Retina (tissue), 1 donor: ENCODE measurements at places on chromosomes 16 and 17.

- DNase-seq = no peak
These were observed 8.1 kb downstream of the CES4A start for GRCh38 chr16:66996324-66996982.

DNA sequence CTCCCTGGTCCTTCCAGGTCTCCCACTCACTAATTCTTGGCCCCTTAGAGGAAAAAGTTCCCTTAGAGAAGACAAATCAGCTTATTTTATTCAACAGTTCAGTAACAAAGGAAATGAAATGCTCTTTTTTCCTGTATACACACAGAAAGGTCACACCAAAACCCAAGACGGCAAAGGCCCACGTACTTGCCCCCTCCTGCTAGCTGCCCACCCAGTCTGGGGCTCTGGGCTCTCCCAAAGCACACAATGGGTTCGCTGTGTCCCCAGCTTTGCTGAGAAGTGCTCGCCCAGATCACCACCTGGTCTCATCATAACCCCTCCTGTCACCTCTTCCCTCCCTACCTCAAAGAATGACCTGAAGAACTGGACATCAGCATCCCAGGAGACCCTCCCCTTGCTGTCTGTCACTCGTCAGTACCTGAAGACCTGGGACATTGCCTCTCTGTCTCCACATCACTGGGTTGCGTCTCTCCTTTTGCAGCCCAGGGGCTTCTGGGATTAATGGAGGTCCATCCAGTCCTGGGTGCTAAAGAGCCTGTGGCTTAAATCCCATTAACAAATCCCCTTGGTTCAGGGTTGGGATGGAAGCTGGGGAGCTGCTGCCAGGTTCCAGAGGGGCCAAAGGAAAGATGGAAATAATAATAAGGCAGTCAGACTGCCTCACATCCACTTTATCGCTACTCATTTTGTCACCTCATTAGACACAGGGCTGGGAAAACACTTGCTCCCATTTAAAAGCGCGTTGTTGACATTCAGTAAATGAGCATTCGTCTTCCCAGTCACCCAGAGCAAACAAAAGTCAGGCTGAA is 3.3 kb downstream of the SLC6A4 start:
- DNase-seq = no peak

GRCh38 chr17:10186771-10187410 is 11.5 kb downstream of the GAS7 start:
- DNase-seq = no peak

DNA sequence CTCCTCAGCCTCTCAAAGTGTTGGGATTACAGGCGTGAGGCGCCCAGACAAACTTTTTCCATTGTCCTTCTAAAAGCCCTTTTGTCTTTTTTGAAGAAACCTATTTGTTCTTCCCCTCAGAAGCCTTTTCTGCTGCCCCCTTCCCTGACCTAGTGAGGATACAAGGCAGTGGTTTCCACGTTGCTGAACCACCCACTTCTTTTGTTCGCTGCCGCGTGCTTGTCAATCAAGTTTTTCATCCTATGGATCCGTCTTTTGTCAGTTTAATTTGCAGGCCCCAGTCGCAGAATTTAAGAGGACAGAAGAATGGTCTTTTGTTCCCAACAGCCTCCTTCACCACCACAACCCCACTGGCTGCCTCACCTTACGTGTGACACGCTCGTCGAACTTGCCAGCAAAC is 20.2 kb upstream of the GNG13 start:
- no peak for DNase-seq

GRCh38 chr17:2455956-2456355 is 55.1 kb upstream of the MNT start:
- no peak for DNase-seq

DNA sequence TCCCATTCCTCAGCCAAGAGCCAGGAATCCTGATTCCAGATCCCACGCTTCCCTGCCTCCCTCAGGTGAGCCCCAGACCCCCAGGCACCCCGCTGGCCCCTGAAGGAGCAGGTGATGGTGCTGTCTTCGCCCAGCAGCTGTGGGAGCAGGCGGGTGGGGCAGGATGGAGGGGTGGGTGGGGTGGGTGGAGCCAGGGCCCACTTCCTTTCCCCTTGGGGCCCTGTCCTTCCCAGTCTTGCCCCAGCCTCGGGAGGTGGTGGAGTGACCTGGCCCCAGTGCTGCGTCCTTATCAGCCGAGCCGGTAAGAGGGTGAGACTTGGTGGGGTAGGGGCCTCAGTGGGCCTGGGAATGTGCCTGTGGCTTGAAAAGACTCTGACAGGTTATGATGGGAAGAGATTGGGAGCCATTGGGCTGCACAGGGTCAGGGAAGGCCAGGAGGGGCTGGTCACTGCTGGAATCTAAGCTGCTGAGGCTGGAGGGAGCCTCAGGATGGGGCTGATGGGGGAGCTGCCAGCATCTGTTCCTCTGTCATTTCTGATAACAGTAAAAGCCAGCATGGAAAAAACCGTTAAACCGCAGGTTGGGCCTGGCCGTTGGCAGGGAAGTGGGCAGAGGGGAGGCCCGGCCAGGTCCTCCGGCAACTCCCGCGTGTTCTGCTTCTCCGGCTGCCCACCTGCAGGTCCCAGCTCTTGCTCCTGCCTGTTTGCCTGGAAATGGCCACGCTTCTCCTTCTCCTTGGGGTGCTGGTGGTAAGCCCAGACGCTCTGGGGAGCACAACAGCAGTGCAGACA is at the start of gene SPN:
SPN (plus strand) TSS at position 232 of the 791 bp plus-strand sequence; CDS start at position 714, 482 bp downstream.
- DNase-seq = peak; percentile 7

DNA sequence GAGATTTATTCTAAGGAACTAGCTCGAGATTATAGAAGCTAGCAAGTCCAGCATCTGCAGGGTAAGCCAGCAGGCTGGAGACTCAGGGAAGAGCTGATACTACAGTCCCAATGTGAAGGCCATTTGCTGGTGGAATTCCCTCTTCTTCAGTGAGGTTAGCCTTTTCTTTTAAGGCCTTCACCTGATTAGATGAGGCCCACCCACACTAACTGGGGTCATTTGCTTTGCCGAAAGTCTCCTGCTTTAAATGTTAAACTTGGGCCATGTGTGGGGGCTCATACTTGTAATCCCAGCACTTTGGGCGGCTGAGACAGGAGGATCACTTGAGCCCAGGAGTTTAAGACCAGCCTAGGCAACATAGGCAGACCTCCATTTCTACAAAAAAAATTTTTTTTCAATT is 168.3 kb downstream of the LGALS9B start:
- no peak for DNase-seq

- DNase-seq = no peak
These were observed 67.0 kb downstream of the RAP1GAP2 start for GRCh38 chr17:2863204-2863603.
